ENCODE measurements at places on chromosomes 7 and 10.

GRCh38 chr10:60970526-60970925 is 26.5 kb upstream of the RHOBTB1 start:
- DNase-seq, result no peak

GRCh38 chr7:100088621-100089457 is at the start of gene COPS6:
Gene COPS6 (plus strand): TSS chr7:100088969. CDS start chr7:100088991, 22 bp downstream.
- DNase-seq, result peak; percentile 76

GRCh38 chr10:128451879-128452278 is 325.7 kb upstream of the MKI67 start:
- no peak for DNase-seq

GRCh38 chr10:66782144-66782543 is 143.7 kb upstream of the LRRTM3 start:
- DNase-seq, result no peak

- DNase-seq, result no peak
Measured at GRCh38 chr10:66827353-66827752, 98.5 kb upstream of the LRRTM3 start.

- no peak for DNase-seq
Measured at GRCh38 chr10:97361537-97361901, 27.0 kb upstream of the FRAT2 start.

DNA sequence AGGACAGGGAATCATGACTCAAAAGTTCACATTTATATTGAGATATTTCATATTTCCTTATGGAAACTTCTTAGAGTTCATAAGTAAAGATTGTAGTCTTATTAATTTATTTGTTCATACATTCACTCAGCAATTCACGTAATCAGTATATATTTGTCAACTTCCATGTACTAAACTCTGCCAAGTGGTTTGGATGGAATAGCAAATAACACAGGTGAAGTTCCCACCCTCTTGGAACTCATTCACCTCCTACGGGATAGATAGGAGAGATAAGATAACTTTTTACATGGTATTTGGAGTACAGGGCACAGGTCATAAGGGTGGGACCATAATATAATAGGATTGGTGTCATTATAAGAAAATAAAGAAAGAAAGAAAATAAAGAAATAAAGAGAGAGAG is 234.0 kb downstream of the CDC14C start:
- no peak for DNase-seq

- DNase-seq, result no peak
Measured at GRCh38 chr7:13321316-13321715, 633.9 kb downstream of the ARL4A start.

- no peak for DNase-seq
Measured at GRCh38 chr7:2812114-2812487, 32.0 kb downstream of the GNA12 start.

GRCh38 chr10:71252220-71252619 is 39.9 kb downstream of the UNC5B start:
- no peak for DNase-seq

DNA sequence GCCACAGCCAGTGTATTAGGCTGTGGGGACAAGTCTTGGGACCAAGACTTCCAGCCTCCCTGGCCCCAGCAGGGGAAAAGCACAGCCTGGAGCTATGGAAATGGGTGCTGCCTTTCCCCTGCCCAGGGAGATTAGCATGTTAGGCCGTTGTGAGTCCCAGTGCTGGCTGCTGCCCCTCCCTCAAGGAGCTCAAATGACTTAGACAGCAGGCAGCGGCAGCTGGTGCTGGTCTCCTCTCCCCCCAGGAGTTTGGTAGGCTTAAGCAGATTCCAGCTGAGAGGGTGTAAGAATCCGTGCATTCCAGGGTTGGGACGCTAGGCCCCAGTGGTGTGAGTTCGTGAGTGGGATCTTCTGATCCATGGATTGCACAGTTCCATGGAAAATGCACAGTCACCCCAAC is 301.5 kb upstream of the PHF14 start:
- no peak for DNase-seq

DNA sequence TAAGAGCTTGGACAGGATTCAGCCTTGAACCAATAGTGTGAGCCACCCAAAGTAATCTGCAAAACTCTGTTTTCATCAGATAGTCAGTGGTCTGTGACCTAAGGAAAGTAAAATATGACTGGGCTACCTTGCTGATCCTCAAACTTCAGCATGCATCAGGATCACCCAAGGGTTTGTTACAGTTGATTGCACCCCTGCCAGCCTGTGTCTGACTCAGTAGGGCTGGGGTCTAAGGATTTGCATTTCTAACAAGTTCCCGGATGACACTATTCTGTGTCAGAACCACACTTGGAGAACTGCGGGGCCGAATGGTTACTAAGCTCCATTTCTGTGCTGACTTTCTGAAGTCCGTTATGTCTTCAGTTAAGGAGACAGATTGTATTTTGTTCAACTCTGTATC is 40.6 kb upstream of the TSPAN13 start:
- no peak for DNase-seq

All from activated naive CD4-positive, alpha-beta T cell (primary cell).